Fibroblast of gingiva (primary cell): ENCODE measurements at places on chromosomes 1 and 21.
A peak's percentile ranks its signal among the peaks of the same experiment; 100 is the strongest.

GRCh38 chr21:42337830-42338728 is 12.7 kb downstream of the TFF2 start:
- DNase-seq, result peak; percentile 12

GRCh38 chr1:71548398-71548890 is 467.6 kb upstream of the ZRANB2 start:
- DNase-seq, result no peak

DNA sequence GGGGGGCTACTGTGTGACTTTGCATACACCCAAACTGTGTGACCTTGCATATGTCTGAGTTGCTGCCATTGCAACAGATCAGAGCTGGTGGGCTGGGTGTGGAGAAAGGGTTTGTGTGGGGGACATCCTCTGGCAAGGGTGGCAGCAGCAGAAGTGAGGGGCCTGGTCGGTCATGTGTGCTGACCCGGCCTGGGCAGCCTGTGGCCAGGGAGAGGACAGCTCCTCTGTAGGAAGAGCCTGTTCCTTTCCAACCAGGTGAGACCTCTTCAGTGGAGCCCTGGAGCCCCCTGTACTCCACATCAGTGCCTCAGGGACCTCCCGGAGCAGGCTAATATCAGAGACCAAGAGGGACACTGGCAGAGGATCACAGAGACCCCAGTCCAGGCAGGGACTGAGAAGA is 8.3 kb downstream of the PCSK9 start:
- DNase-seq, result no peak

DNA sequence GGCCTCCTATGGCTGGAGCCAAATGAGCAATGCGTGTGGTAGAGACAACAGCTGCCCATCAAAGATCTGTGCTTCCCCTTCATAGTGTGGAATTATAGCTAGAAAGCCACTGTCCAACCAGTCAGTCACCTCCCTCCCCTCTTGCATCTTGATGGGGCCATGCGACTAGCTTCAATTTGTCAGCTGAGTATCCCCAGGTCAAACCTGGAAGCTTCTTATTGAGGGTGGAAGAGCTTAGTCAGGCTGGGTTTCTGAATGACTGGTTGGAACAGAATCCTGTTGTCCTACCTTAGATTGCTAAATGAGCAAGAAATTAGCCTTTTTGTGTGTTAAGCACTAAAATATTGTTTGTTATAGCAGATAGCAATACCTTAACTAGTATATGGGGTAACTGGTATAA is 625.4 kb downstream of the PTPRC start:
- no peak for DNase-seq

DNA sequence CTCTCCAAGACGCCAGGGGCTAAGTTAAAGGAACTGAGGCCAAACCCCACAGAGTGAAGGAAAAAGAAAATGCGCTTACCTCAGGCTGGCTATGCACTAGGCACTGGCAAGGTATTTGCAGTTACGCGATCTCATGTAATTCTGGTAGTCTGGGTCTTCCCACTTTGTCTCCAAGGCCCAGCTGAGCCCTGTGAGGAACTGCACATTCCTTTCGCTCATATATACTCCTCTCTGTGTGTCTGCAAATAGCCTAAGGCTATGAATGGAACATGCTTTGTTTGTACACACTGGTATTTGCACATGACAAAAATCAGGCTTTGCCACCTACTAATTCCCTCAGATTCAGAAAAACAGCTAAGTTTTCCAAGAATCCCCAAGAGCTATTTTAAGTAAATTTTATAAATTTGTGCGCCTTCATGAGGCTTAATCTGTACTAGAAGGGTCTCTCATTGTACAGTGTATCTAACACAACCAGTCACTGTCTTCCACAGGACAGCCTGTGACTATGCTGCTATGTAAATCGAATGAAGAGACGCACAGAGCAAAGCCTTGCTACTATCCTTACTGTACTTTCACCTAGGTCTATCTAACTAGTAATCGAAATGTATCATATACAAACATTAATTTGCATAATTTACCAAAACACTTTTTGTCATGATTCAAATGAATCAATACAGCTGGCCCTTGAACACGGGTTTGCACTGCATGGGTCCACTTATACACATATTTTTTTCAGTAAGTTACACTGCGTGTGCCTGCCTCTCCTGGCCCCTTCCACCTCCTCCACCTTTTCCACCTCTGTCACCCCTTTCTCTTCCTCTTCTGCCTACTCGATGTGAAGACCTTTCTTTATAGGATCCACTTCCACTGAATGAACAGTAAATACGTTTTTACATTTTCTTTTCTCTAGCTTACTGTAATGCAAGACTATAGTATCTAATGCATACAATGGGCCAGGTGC is 87.0 kb downstream of the SIPA1L2 start:
- DNase-seq, result no peak

GRCh38 chr1:90761781-90762589 is 44.9 kb upstream of the BARHL2 start:
- no peak for DNase-seq

DNA sequence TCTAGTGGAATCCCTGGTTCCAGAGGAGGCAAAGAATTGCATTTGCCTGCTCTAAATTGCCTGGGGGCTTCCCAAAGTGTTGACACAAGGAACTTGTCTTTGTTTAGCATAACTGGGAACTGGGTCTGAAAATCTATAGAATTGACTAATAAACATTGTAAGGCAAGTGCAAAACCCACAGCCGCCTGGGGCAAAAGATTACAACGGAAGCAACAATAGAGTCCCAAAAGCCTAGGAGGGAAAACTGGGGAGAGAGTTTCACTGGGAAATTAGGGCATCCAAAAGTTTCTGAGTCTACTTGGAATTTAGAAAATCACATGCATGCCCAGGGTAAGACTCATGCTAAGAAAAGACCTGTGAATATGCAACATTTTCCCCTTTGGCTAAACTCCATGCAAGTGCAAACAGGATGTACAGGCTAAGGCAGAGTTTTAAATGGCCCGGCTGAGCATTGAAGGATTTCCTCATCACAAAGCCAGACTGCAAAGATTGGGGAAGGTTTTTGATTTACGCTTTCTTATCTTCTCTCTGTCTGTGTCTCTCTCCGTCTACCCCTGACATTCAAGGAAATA is 725.3 kb upstream of the NCAM2 start:
- no peak for DNase-seq

DNA sequence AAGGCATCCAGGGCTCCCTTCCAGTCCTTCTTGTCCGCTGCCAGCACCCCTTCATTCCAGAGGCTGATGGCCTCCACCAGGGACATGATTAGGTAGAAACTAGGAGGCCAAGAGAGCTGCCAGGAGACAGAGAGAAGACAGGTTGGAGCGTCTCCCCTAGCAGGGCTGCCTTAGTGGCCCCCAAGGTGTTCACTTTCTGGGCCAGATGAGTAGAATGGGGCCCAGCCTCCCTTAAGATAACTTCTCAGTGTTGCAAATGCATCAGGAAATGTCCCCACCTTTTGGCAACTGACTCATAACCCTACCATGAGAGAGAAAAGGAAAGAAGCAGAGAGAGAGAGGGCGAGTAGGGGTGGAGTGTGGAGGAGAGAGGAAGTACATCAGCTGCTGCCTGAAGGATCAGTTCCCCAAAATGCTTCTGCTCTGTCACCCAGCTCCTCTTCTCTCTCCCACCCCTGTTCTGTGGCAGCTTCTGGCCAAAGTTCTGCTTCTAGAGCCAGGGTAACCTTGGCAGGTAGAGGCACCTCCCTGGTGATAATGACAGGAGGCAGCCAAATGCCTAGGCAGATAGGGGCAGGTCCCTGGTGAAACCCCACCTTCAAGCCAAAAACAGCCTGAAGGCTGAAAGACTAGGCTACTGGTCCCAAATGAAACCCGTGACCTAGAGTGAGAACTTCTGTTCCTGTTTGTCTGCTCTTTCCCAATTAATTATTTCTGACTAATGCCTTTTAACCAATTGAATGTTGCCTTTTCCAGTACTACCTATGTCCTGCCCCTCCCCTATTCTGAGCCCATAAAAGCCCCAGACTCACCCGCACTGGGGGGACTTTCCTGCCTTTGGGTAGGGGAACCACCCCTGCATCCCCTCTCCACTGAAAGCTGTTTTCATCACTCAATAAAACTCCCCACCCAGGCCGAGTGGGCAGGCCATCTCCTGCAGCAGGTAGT is at the start of gene NCF2:
Gene NCF2, minus strand, starts transcription at position 216 of the 948 bp plus-strand sequence. Its CDS starts 130 bp downstream, at position 86.
- no peak for DNase-seq

GRCh38 chr21:40351006-40351405 is 483.8 kb downstream of the PCP4 start:
- no peak for DNase-seq

DNA sequence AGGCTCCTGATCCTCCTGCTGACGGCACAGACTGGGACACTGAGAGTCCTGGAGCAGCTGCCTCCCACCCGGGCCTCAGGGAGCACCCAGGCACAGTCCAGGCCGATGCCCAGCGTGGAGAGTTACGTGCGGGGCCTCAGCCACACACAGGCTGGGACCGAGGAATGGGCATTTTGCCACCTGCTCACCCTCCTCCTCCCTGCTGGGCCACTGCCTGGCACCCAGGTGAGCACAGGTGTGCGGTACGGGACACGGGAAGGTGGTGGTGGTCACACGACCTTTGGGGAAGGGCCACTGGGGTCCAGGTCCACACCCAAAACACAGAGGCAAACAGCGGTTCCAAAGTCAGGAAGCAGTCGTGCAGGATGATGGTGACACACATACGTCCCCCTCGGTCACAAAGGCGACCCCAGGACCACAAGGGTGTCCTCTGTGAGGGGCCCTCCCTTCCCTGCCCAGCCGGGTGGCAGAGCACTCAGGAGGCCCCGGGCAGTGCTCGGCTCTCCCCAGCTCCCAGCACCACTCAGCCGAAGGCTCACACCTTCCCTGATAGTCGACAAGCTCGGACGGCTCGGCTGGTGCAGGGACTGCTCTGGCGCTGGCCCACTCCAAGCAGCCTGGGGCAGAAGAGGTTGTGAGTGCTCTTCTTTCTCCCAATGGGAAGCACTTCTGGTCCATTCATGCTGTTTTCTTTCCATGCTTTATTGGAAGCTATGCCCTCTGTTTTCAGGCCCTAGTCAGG is 14.3 kb downstream of the MORN1 start:
- no peak for DNase-seq

DNA sequence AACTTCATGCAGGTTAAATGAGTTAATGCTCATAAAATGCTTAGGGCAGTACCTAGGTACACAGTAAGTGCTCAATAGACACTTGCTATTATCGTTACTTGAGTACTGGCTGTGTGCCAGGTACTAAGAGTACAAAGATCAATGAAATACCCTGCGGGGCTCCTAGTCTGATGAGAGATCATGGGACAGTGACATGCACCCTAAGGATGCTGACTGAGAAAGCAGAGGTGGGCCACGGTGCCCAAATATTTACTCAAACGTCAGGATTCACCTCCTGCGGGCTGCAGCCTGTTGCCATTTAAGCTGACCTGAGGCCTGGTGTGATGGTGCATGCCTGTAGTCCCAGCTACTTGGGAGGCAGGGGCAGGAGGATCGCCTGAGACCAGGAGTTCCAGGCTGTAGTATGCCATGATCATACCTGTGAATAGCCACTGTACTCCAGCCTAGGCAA is 19.8 kb upstream of the LUZP1 start:
- no peak for DNase-seq

DNA sequence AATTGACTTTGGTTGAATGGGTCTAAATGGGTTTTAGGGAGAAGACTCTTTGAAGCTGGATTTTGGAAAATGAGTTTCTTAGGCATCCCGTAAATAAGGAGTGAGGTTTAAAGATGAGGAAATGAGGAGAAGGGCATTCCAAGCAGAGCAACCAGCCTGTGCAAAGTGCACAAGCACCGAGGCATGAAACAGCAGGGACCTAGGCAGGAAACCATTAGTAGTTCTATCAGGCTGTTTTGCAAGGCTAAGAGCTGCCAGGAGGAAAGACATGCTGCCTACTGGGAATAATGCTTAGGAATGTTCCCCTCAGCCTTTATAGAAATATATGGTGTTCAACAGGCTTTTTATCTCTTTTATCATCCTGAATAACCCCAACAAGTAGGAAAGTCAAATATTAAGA is 153.1 kb upstream of the FGGY start:
- DNase-seq, result peak; percentile 86

GRCh38 chr1:199064971-199065370 is 426.1 kb downstream of the PTPRC start:
- no peak for DNase-seq

- DNase-seq, result peak; percentile 6
These were observed 16.6 kb downstream of the STX12 start for GRCh38 chr1:27789540-27790041.

DNA sequence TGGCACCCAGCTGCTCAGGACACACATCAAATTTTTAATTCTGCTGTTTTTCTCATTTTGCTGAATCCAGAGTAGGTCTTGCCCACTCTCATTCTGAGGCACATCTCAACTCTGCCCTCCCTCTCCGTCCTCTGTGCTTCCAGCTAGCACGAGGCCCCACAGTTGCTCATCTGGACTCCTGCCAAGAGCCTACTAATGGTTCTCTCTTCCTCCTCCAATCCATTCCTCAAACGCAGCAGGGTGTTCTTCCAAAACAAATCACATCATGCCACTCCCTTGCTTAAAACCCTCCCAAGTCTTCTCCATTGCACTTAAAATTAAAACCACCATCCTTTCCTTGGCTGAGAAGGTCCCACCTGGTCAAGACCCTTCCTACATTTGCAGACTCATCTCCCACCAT is 49.8 kb upstream of the SCAF4 start:
- peak; percentile 20 for DNase-seq

GRCh38 chr1:76269155-76269554 is 194.6 kb downstream of the ST6GALNAC3 start:
- DNase-seq, result peak; percentile 77
